ENCODE measurements at places on chromosomes 7 and 10.

DNA sequence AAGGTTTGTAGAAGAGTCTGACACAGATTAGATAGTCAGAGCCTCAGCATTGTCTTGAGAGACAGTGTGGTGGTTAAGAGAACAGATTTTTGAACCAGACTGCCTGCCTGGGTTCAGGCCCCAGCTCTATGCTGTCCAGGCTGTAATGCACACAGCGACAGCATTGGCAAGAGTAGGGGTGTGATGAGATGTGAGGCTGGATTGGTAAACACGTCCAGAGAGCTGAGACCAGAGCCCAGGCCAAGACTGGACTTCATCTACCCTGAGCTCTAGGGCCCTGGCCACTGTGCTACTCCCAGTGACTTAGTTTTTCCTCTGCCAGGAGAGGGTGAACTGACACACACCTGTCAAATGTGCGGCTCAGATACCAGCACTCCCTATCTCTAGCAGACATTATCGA lies 360.4 kb downstream of the RPS24 start:
- no peak for DNase-seq

DNA sequence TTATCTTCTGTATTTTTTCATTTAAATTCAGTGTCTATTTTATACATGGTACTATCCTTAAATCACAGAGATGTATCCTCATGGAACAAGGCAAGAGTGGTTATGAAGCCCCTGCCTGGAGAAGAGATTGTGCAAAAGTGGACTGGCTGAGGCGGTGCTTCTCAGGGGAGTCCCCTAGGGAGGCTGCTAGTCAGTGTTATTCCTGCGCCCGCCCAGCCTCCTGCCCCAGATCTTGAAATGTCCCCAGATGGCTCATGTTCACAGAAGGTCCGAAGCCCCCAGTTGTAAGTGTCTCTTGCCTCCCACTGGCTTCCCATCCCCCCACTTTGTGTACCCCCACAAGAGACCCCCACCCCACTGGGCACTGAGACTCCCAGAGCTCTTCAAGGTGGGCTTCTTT lies 366.9 kb downstream of the TNS3 start:
- DNase-seq = no peak

DNA sequence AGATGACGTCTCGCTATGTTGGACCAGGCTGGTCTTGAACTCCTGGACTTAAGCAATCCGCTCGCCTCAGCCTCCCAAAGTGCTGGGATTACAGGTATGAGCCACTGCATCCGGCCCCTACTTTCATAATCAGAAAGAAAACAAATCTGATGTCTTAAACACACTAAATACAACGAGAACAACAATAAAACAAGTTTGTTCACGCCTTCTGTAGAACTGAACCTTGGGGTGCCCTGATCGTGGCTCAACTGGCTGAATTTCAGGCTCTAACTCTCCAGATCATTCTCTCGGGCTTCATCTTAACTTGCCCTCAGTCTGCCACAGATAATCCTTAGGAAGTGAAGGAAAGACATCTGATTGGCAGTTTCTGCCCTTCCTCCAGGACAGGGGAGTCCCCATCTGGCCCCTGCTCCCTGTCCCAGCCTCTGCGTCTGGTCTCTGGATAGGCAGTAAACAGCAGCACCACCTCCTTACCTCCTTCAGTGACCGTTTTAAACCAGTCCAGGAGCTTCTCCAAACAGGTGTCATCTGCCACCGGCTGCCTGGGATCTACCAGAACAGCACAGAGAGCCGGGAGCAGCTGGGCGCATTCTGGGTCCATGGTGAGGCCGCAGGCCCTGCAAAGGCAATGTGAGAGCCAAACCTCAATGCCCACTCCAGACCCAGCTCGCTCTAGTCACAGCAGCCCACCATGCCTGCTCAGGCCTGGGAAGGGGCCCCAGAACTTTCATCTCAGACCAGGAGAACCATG lies 1.3 kb downstream of the BRAT1 start:
- no peak for DNase-seq

DNA sequence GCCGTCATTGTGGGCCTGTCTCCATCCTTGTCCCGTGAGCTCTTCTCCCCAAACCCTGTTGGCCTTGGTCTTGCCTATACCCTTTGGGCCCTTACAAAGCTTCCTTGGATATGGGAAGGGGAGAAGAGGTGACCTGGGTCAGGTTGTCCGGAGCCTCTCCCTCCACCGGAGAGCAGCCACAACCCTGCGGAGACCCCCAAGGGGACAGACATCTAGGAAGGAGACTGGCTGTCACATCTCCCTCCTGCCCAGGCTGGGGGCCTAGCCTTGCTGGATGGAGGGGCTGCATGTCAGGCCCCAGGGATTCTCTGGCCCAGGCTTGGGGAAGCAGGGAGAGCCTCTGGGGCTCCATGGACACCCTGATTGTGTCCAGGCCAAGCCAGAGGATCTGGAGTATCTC lies 11.8 kb downstream of the NACAD start:
- no peak for DNase-seq

DNA sequence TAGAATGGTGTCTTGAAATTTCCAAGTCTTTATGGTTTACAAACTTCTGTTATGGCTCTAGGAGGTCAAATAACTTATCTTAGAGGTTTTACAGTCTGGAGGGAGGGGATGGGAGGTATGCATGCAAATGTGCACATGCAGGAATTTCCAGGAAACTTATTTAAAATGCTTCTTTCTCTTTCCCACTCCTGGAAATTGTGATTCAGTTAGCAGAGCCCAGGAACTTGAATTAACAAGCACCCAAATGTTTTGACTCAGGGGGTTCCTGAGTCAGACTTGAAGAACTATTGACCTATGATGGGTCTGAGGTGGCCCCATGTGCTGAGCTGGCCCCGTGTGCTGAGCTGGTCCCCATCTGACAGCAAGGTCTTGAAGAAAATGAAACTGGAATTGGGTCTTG lies 669.4 kb downstream of the INHBA start:
- no peak for DNase-seq

DNA sequence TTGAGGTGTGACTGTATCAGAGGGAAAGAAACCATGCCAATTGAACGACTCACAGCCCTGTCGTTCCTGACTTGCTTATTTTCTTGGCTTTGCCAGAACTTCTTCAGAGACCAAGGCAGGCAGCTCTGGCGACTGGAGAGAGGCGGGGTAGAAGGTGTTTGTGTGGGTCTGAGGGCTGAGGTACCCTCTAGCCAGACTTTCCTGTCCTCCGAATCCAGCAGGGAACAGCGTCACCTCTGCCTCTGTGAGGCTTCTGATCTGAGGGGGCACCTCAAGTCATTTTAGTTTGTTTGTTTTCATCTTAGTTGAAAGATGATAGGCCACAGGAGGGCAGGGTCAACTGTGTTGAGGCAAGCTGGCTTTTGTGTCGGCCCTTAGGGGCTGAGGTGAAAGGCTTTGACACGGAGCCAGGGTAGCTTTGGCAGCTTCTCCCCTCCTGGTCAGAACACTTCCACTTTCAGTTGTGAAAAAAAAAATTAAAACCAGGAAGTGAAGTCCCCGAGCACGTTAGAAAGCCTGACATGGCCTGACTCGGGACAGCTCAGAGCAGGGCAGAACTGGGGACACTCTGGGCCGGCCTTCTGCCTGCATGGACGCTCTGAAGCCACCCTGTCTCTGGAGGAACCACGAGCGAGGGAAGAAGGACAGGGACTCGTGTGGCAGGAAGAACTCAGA lies 1.9 kb downstream of the ACSL5 start:
- no peak for DNase-seq

- no peak for DNase-seq
Observed at GRCh38 chr7:69091521-69091920, 506.8 kb upstream of the AUTS2 start.

- DNase-seq = no peak
Observed at GRCh38 chr7:40965774-40966173, 737.1 kb downstream of the INHBA start.

GRCh38 chr10:22615819-22616499 lies 98.4 kb downstream of the PIP4K2A start:
- no peak for DNase-seq

- no peak for DNase-seq
Observed at GRCh38 chr10:117936566-117936965, 110.2 kb downstream of the RAB11FIP2 start.

DNA sequence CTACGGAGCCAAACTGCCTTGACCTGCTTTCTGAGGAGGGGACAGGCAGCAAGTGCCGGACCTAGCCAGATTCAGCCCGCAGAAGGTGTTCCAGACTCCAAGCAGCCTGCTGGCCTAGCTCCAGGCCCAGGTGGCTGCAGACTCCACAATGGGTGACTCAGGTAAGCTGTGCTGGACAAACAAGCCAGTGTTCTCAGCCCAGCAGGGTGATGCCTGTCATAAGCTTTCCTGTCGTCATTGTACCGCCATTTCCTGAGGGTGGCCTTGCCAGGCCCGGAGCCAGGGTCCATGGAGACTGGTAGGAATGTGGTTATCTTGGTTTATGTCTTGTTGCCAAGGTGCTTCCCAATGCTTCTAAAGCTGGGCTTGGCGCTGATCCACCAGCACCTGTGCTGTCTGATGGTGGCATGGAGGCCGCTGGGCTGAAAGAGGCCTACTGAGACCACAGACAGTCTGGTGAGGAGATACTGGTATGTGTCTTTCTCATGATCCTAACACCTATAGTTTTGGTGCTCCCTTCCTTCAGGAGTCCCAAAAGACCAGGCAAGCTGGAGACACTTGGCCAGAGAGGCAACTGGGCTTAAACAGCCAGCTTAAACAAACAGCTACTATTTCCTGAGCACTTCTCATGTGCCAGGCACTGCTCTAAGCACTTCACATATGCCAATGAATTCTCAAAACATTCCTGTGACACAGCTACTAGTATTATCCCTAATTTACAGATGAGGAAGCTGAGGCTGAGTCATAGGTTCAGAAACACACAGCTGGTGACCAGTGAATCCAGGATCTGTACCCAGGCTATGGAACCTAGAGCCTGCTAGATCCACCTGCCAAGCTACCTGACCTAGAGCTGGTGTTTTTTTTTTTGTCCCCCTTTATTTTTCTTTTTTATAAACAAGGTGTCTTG lies 42.0 kb downstream of the ZC3HC1 start:
- DNase-seq = no peak

DNA sequence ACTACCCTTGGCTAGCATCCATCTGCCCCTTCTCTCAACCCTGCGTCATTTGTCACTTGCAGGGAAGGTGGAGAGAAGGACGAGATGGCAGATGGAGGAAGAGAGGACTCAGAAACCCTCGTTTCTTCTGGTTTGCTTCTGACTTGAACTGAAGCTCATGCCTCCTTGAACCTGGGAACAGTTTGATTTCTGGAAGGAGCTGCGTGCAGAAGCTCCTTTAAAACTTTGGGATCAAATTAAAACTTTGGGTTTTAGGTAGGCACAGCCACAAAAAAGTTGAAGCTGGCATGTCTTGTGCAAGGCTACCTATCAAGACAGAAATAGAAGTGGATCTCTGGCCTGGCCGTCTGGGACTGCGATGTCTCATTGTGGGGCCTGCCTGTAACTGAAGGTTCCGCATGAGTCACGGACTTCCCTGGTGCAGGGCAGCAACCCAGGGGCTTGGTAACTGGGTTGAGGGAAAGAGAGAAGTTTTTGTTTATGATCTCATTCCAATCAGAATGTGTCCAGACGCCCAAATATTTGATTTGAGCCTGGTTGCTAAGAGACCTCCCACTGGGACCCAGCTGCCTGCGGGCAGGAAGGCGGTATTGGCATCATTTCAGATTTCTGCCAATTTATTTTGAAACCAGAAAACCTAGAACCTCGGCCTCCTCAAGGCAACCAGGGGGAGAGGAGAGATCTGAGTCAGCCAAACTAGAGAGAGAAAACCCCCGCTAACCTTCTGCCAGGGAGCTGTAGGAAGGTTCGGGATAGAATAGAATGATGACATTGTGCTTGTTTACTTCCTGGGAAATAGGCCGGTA lies 15.8 kb upstream of the CAMK1D start:
- no peak for DNase-seq

GRCh38 chr7:102210787-102211186 lies 75.9 kb upstream of the SH2B2 start:
- DNase-seq = no peak

DNA sequence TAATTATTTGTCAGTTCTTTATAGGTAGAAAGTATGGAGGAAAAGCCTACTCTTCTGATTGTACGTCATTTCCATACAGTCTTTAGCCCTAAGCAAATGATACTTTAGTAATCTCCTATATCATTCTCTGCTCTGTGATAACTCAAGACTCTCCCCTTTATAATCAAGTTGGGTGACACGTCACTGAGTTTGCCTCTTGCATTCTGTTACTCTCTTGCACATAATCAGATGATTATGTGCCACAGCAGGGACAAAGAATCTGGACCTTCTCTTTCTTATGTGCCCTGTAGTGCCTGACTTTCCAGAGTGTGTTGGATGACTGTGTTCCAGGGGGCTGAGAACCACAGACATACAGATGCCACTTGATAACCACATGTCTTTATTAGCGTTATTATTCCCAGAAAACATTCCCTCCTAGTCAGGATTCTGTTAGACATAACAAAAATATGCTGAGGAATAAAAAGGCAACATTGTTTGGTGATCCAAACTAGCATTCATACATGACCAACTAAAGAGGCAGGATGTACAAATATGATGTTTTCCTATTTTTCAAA lies 116.4 kb upstream of the HGF start:
- DNase-seq = no peak

DNA sequence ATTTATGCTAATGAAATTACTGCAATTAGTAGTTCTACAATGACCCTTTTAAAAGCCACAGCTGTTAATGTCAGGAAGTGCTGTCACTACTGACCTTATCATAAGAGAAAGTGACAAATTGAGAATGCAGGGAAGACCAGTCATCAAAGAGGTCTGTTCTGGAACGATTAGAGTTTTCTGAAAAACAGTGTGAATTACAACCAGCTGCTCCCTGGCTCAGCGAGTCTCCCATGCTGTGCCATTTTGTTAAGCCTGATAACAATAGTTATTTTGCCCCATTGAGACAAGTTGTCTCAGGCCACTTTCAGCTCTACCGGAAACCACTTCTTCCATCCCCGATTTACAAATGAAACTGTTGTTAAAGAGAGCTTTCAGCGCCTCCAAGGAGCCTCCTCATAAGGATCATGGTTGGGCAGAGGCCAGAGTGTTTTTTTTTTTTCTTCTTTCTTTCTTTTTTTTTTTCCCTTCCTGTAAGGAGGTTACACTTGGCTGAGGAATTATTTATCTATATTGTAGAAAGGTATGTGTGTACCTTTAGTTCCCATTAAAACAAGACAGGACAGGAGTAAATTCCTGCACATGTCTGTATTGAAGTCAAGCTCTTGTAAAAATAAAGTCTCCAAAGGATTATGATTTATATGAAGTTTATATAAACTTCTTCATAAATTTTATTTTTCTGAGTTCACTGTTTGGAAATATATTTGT lies 173.6 kb downstream of the CDCA7L start:
- DNase-seq = no peak

DNA sequence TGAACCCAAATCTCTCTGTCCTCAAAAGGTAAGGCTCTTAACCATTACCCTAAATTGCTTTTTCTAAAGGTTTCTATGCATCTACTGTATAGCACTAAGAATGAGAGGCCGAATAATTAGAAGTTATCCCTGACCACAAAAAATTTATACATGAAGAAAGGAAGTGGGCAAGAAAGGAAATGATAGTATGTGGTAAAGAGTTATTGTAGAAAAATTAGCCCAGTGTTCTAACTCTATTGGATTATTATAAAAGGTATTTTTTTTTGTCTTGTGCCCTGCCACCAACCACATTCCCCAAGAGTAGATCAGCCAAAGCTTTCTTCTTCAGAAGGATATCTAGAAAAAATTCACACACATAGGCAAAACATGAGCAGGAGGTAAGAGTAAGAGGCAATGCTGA lies 45.4 kb downstream of the DKK1 start:
- no peak for DNase-seq
